ENCODE measurements at places on chromosomes 16 and 17.

DNA sequence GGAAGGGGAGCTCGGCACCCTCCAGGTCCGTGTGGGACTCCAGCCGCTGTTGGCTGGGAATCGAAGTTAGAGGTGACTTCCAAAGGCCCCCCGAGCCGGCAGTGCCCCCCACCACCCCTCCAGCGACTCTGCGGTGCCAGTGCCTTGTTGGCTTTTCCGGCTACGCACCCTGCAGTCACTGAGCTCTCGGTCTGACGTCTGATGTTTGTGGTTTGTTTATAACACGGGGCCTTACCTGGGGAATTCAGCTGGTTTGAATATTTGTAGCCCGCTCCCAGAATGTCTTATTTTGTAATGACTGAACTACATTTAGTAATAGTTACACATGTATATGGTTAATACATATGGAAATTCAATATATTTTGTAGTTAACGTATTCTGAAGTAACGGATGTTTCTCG is 7.1 kb upstream of the BAIAP3 start:
- DNase-seq = no peak

DNA sequence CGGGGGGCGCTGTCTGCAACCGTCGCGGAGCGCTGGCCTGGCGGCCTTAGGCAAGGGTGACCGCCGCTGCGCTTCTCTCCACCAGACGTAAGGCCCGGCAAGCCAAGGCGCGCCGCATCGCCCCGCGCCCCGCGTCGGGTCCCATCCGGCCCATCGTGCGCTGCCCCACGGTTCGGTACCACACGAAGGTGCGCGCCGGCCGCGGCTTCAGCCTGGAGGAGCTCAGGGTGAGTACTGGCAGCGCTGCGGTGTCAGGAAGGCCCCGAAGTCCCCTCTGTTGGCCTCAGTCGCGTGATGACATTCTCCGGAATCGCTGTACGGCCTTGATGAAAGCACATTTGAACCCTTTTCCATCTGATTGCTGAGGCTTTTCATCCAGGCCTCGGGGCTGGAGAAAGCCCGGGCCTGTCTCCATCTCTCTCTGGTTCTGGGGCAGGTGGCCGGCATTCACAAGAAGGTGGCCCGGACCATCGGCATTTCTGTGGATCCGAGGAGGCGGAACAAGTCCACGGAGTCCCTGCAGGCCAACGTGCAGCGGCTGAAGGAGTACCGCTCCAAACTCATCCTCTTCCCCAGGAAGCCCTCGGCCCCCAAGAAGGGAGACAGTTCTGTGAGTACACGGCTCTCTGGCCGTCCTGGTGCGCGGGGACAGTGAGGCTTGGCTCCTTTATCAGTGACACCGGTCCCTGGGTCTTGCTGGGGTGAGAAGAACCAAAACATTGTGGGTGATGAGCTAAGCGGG is 831 bp downstream of the RPL13 start:
- no peak for DNase-seq

GRCh38 chr17:28505986-28506665 is at the start of gene FOXN1:
Gene FOXN1 (plus strand): TSS chr17:28506348. CDS start chr17:28523970, 17,622 bp downstream.
- no peak for DNase-seq

GRCh38 chr16:58099956-58100300 is 29.3 kb downstream of the CFAP20 start:
- DNase-seq = no peak

- DNase-seq = no peak
These were observed 235.2 kb downstream of the C16orf78 start for GRCh38 chr16:49608779-49609178.

GRCh38 chr17:68955181-68955841 is at the start of gene ABCA8:
Gene ABCA8 (minus strand): TSS chr17:68955392. CDS start chr17:68942034, 13,358 bp downstream.
- DNase-seq = no peak

DNA sequence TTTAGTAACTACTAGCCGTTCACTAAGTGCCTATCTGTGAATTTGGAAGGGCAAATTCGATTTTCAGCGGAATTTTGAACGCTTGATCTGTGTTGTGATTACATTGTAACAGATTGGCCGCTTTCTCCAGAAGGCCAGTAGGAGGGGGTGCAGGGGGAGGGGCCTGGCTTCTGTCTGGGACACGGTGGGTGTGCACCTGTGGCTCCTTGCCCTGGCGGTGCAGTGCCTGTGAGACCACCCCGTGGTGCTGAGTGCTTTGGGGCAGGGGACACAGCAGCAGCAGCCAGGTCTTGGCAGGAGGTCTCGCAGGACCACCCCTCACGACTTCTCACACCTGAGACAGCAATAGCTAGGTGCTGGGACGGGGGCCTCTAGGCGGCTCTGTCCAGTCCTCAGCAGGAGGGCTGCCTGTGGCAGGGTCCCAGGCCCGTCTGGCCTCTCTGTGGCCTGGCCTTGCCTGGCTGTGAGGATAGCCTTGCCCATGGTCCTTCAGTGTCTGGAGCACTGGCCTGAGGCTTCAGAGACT is 1.8 kb downstream of the UBE2I start:
- no peak for DNase-seq

GRCh38 chr17:73351764-73352163 is 40.0 kb upstream of the CDC42EP4 start:
- DNase-seq = no peak

DNA sequence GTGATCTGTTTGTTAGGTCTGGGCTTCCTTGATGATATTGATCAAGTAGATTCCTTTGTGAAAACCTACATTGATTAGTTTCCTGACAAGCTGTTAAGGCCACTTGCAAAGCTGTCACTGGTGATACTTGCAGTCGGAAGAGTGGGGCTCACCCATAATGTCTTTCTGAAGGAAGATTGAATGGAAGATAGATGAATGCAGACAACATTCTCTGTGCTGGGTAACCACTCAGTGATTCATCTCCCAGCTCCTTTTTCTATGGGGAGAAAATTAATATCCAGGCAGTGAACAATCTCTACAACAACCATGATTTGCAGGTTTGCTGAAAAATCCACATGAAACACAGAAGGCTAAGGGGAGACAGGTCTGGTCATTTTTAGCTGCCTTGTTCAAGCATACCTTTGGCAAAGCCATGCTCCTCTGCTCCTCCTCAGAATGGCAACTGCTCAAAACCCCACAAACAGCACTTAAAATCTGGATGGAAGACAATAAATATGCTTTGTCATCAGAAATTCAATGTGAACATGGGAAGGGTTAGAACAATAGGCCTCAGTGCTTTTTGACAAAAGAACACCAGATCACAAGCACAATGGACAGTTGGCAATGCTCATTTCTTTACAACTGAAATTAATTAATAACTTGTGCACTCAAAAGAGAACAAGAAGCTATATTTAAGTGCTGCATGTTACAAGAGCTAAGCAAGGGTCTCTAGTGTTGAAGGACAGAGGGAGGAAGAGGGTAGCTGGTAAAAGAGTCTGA is 495.4 kb downstream of the TOX3 start:
- DNase-seq = no peak

DNA sequence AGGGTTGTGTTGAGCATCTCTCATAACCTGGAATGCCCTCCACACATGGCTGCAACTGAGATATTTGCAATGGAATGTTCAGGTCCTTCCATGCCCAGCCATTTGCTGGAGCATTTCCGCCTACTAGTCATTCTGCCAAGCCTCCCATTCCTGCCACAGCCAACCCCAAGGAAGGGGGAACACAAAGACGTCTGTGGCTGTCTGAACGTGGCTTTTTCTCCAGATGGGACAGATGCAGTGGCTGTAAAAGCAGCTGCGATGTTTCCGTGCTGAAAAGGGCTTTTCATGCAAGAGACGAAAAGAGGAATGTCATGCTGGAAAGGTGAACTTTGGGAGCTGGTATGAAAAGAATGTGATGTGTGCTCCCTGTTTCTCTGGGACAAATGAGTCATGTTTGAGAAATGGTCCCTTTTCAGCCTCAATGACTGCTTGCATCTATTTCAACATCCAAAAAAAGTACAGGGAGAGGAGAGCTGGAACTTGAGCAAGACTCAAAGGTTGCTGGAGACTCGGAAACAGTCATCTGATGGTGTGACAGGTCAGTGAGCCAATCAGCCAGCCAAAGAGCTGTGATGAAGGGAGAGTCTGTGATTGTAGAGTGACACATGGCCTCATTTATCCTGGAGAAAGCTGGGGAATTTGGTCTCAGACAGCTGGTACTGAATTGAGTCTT is 208.9 kb downstream of the SHISA9 start:
- DNase-seq = no peak

DNA sequence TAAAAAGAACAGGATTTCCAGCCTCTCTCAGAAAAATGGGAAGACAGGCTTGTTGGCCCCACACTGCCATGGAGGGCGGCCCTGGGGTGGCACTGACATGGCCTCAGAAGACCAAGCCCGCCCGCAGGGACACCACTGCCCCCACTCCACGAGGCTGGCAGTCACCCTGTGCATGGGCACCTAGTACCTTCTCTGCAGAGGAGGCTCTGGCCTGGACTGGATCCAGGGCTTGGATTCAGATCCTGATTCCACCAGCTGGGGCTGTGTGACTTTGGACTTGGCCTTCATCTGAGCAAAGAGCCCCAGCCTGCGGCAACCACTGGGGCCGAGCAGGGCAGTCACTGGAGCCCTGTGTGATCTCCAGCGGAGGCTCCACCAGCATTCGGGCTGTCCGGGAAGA is 16.8 kb upstream of the FASN start:
- no peak for DNase-seq

GRCh38 chr16:82368041-82368440 is 198.0 kb upstream of the MPHOSPH6 start:
- no peak for DNase-seq

GRCh38 chr16:89828870-89829629 is 775 bp downstream of the SPIRE2 start:
- DNase-seq = no peak

GRCh38 chr17:36673637-36674277 is 72.4 kb downstream of the MRM1 start:
- no peak for DNase-seq

DNA sequence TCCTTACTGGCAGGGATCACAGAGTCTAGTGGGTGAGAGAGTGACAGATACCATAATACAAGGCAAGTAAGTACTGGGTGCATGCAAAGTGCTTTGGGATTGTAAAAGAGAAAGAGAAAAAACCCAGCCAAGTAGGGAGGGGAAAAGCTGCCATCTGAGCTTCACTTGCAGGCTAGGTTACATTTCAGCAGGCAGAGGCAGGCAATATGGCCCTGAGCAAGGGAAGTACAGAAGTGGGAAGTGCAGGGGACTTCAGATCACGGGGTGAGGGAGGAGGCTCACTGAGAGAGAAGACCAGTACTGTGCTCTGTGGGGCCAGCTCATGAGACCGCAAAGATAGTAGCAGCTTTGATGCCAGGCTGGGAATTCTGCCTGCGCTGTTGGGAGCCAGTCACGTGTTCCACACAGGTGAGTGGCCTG is 230.6 kb downstream of the MSI2 start:
- DNase-seq = no peak

GRCh38 chr17:36148559-36149295 is 27.7 kb downstream of the TBC1D3B start:
- peak; percentile 46 for DNase-seq

DNA sequence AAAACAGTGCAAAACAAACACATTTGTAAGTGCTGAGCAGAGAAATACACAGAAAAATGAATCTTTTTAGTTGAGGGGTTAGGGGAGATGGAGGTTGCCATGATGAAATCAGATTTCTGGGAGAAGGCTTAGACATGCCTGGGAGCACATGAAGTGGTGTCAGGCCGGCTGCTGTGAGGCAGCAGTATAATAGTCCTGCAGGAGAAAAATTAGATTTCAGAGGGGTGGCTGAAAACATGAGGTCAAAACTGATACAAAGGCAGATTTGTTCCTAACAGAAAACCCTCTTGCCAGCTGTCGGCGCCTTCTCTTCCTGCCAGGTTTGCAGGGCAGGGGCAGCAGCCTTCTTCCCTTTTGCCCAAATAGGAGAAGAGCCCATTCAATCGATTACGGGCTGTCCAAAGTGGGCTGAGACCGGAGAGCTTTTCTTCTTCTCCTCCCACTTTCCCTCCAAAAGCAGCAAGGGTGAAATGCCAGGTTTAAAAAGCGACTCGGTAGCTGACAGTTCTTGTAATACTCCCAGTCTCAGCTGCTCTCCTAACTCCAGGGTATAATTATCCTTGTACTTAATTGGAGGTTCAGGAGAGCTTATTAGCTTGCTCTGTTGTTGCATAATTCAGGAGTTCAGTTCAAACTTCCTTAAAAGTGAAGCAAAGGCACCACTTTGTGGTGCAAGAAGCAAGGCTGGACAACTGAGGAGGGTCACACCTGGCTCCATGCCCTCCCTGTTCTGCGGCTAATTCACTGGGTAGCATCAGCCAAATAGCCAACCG is 80.0 kb downstream of the PCTP start:
- DNase-seq = no peak

DNA sequence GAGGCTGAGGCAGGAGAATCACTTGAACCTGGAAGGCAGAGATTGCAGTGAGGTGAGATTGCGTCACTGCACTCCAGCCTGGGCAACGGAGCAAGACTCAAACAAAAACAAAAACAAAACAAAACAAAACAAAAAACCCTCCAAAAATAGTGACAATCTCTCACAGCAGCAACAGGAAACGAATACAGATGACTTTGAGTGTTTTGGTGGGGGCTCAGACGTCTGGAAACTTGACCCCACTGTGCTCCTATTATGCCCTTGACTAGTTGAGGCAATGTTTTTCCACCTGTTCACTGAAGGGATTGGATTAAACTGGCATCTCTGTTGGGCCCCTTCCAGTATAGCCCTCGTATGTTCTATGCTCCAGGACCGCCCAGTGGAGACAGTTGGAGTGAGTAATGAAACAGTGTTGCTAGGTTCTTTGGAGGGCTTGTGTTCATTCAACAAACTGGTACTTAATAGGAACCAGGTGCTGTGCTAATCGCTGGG is 167.0 kb downstream of the UTP18 start:
- DNase-seq = no peak

DNA sequence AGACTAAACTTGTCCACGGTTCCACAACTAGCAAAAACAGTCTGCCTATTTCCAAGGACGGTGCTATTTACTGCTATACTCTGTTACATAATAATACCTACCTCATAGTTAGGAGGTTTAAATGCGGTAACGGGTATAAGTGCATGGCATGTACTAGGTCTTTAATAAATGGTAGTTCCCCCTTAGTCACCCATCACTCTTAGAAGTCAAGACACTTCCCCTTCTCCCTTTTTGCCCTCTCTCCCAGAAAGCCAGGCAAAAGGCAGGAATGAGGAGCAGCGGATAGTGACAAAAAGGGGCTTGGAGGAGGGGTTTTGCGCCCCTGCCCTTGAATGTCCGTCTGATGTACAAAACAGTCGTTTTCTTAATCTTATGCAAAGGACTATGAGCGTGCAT is 1.1 kb upstream of the LSM12 start:
- no peak for DNase-seq

DNA sequence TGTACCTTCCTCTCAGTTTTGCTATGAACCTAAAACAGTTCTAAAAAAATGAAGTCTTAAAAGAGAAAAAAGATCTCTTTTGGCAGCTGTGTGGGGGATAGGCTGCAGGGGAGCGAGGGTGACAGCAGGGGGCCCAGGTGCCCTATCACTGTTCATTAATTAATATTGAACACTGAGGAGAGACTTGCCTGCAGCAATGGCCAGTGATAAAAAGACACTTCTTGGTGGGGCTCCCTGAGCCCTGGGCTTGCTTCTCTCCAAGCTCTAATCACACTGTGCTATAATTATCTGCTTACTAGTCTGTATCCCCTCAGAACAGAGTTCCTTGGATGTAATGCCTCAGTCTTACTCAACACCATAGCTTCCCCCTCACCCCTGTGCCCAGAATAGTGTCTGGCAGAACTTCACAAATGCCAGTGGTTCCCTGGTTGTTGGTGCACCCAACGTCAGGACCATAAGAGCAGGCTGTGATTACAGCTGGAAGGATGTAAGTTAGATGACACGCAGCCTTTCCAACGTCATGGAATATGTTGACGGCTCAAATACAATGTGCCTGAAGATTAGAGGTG is 52.0 kb upstream of the IRX6 start:
- no peak for DNase-seq

- no peak for DNase-seq
These were observed 122.3 kb downstream of the GOSR1 start for GRCh38 chr17:30599428-30600059.

All from T-helper 1 cell (primary cell).